ENCODE measurements at places on chromosomes 3 and 15.
A peak's percentile ranks its signal among the peaks of the same experiment; 100 is the strongest.

GRCh38 chr15:70035719-70036077 lies 62.0 kb downstream of the TLE3 start:
- DNase-seq: peak; percentile 86

GRCh38 chr3:30309961-30310954 lies 296.1 kb upstream of the TGFBR2 start:
- no peak for DNase-seq

DNA sequence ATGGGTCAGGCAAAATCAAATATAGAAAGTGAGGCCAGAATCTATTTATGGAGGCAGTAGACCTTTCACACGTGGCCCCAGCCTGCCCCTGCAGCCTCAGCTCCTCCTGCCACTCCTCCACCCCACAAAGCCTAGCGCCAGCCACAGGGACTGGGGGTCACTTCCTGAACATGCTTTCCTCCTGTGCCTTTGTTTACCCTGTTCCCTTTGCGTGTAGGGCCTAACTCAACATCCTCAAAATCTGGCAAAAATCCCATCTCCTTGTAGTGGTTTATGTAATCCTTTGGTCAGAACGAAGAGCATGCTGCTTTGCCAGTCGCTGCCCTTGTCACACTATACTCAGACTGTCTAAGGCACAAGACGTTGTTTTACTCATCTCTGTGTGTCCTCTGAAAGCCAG lies 39.6 kb downstream of the KBTBD12 start:
- DNase-seq: no peak

DNA sequence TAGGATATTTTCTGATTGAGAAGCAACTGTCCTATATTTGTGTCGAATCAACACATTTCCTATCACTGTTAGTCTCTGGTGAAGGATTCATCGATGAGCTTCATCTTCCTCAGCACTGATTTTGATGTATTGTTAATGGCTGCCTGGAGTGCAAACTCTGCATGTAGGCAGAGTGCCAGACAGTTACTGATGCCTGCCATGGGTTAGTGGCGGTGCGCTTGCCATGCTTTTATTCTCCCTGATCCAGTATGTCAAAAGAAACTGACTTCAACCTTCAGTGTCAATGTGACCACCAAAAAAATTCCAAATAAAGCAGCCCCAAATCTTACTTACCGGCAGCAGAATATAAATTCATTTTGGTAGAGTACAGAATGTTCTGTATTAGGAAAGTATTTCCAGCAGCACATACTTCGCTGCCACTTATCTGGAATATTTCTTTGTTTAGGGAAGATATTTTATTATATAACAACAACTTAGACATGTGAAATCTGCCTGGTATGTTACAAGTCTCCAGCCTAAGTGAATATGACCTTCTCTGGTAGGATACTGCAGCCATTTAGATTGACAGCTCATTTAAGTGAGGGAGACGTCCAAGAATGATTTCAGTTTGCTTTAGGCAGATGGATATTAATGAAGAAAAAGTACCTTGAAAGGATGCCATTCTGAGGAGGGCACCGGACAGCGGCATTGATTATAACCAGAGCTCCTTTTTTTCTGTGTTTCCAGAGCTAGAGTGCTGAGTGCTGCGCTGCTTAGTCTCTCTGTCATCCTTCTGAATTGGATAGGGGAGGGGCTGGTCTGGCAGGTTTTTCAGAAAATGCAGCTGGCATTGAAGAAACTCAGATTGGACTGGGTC lies 59.9 kb downstream of the ARHGEF26 start:
- no peak for DNase-seq

GRCh38 chr3:41608347-41608746 lies 353.6 kb downstream of the ULK4 start:
- no peak for DNase-seq

DNA sequence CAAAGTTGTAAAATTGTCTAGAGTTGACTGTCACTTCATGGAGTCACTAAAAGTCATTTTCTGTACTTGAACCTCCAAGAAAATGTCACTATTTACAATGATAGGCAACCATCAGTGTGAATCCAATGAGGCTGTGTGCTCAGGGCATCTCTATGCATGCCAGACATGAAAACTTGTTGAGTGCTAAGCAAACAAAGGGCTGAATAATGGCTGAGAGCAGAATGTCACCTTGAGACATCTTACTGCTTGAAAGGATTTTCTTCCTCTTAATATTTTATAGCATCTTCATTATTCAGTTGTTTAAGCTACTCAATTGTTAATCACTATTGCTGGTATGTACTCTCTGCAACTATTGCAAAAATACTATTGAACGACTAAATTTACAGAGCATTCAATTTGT lies 184.7 kb downstream of the PLCH1 start:
- DNase-seq: no peak

DNA sequence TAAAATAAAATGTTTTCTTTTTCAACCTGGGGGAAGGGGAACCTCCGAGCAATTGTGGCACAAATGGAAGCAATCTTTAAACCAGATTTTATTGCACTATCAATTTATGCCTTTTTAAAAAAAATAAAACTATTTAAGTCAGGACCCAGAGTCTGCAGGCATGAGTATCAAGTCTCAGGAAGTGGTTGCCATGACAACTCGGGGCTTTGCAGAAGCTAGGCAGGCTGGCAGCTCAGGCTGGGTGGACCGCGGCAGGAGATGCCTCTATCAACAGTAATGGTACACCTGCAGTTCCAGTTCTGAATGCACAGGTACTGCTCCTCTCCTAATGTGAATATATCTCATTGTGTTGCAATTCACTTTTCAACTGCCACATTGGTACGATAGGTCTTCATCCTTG lies 447.7 kb downstream of the GABRG3 start:
- DNase-seq: no peak

- no peak for DNase-seq
These were observed 36.6 kb upstream of the POMGNT2 start for GRCh38 chr3:43142472-43142871.

DNA sequence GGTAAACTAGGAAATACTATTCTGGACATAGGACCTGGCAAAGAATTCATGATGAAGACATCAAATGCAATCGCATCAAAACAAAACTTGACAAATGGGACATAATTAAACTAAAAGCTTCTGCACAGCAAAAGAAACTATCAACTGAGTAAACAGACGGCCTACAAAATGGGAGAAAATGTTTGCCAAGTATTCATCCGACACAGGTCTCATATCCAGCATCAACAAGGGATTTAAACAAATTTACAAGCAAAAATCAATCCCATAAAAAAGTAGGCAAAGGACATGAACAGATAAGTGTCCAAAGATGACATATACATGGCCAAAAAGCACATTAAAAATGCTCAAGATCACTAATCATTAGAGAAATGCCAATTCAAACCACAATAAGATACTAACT lies 1088.9 kb downstream of the NAALADL2 start:
- DNase-seq: no peak

GRCh38 chr15:40063563-40064011 lies 24.6 kb upstream of the SRP14 start:
- DNase-seq: no peak

DNA sequence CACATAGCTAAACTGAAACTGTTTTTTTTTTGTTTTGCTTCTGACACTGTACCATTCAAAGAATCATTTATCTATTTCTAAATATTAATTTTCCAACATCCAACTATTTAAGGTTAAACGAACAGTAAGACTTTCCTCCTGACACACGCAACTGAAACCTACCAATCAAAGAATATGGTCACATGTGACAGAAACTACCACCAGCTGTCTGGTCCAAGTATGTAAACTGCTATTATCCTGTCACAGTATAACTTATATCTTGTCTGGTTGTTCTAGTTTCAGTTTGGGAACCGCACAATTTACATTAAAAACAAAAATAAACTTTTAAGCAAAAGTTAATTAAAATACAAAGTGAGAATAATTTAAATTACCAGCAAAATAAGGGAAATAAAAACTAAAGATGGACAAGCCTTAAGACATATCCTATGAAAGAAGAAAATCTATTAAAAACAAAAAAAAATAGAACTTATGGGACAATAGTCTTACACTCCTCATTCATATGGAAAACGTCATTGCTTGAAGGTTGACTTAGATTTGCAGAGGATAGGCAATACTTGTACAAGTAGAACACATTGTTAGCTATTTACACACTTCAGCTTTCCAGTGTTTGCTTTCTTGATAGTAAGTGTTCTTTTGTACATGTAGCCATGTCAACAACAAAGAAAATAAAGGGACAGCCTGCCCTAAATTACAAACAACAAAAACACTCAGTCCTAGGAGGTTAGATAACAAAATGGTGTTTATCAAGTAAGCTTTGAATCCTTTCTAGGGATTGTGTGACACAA lies 26.8 kb upstream of the CHRM5 start:
- no peak for DNase-seq

DNA sequence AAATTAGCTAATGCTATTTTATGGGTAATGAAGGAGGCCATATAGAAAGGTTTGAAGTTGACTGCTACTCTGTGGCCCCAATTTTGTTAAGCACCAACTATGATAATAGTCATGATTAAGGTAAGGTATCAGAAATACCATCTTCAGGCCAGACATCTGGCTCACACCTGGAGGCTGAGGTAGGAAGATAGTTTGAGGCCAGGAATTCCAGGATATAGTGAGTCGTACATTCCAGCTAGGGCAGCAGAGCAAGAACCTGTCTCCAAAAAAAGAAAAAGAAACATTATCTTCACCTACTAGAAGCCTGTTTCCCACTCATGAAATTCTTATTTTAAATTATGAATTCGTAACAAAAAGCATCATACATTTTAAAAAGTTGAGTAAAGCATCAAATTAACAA lies 64.4 kb downstream of the LRRC28 start:
- DNase-seq: no peak

DNA sequence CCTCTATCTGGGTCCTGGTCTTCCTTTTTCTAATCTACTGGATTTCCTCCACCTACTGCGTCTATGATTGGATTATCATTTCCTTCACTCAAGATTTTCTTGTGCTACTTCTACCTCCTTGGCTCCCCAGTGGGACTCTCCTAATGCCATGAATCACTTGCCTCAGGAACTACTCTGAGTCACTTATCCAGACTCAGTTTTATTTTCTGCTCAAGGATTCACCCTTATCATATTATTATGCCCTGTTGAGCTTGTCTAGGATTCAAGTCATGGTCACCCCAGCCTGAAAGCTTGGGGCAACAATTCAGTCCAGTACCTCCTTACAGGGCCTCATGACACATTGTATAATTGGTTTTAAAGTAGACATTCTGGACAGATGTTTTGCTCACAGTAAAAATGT lies 968.1 kb downstream of the ROBO1 start:
- DNase-seq: no peak

DNA sequence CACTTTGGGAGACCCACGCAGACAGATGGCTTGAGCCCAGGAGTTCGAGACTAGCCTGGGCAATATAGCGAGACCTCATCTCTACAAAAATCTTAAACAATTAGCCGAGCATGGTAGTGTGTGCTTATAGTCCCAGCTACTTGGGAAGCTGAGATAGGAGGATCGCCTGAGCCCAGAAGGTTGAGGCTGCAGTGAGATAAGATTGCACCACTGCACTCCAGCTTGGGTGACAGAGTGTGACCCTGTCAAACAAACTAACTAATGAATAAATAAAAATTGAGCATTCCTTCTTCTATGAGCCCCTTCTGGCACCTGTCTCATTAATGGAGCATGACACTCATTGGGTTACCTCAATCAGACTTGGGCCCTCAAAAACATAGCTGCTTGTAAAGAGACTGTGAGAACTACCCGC lies 7.5 kb downstream of the ZDHHC3 start:
- no peak for DNase-seq

DNA sequence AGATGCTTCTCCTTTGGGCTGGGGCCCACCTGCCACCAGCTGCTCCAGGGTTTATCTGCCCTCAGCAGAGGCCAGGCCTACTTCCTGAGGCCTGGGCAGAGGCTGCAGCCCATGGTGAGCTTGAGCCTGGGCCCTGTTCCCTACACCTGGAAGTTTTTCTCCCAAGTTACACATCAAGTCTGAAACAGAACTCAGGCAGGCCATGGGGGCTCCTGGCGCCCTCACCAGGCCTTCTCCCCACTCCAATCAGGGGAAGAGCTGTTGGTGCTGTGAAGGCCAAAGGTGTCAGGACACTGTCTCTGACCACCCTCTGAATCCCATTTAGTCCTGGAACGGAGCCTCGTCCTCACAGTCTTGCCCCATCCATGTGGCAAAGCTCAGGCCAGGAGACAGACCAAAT lies 7.3 kb downstream of the VWA5B2 start:
- DNase-seq: no peak

DNA sequence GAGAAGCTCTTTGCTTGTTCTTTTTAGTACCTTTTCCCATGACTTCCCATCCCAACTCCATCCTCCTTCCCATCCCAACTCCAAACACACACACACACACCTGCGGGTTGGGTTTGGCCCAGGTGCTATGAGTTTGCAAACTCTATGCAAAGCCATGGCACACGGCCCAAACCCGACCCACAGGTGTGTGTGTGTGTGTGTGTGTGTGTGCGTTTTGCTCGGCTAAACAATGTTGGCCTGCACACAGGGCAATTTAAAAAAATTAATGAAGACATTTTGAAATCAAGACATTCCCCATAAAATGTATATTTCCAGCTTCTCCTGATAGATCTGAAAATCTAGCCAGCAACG lies 103.7 kb upstream of the TLE3 start:
- DNase-seq: no peak

- DNase-seq: no peak
These were observed 61.7 kb downstream of the SCN11A start for GRCh38 chr3:38989917-38990510.

- no peak for DNase-seq
These were observed 122.9 kb downstream of the ARRDC4 start for GRCh38 chr15:98083203-98083910.

- no peak for DNase-seq
These were observed 21.7 kb downstream of the ETFA start for GRCh38 chr15:76289582-76289981.

- no peak for DNase-seq
These were observed 1.9 kb downstream of the MEX3B start for GRCh38 chr15:82043796-82044372.

DNA sequence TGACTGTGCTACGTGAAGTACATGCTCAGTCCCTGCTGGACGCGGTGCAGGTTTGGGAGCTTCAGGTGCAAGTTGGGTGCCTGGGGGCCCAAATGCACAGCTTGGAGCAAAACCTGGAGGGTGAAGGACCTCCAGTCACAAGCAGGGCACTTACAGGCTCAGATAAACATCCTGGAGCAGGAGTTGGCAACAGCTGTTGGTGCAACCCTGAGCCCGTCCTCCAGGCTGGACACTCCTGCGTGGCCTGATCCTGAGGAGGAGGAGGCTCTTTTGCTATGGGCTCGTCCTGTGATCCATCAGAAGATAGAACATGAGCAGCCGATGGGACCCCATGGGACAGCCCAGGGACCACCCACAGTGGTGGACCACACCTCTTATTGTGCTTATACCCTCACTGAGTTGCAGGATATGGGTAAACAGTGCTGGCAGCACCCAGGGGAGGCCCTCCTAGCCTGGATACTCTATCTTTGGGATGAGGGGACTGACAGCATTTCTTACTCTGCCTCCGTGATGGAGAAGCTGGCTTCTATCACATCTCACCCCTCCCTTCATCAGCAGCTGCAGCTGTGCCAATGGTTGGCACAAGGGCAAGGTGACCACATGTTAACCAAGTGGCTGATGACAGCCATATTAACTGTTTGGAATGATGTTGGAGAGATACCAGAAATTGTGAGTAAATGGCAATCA lies 301.6 kb downstream of the ZPLD1 start:
- no peak for DNase-seq

- DNase-seq: no peak
These were observed 234.1 kb downstream of the ADAMTS17 start for GRCh38 chr15:100107606-100108225.

- peak; percentile 58 for DNase-seq
These were observed 44.4 kb upstream of the LARS2 start for GRCh38 chr3:45343947-45344346.
